ENCODE measurements at places on chromosomes 2 and 18. TPM values are rescaled to one million over a fixed set of nuclear protein-coding genes. Genes with fewer than 3 reads are reported as not detected.

ADRA2B gene
- polyA plus RNA-seq: 1.2 TPM

CD207 gene
- 0.10 TPM for polyA plus RNA-seq

IL36A gene
- not detected for polyA plus RNA-seq

SLC23A3 gene
- 0.84 TPM for polyA plus RNA-seq

SERPINB3 gene
- not detected for polyA plus RNA-seq

RAB6C gene
- 0.13 TPM for polyA plus RNA-seq

IL1RN gene
- 2.5 TPM for polyA plus RNA-seq

NEB gene
- 3.0 TPM for polyA plus RNA-seq

AKAIN1 gene
- 9.7 TPM for polyA plus RNA-seq

ERMN gene
- 0.17 TPM for polyA plus RNA-seq

MPP4 gene
- polyA plus RNA-seq: 0.37 TPM

CHRNG gene
- 0.08 TPM for polyA plus RNA-seq

TUBA3E gene
- not detected for polyA plus RNA-seq

CABLES1 gene
- polyA plus RNA-seq: 4.3 TPM

LRRTM1 gene
- 0.88 TPM for polyA plus RNA-seq

TM4SF20 gene
- polyA plus RNA-seq: not detected

FARP2 gene
- 34.4 TPM for polyA plus RNA-seq

ZEB2 gene
- 95.8 TPM for polyA plus RNA-seq

TMEM37 gene
- 8.5 TPM for polyA plus RNA-seq

Data from adrenal gland (tissue), 19 donors.